ENCODE measurements at places on chromosomes 1 and 21. TPM values are rescaled to one million over a fixed set of nuclear protein-coding genes. Genes with fewer than 3 reads are reported as not detected.
A peak's percentile ranks its signal among the peaks of the same experiment; 100 is the strongest.

DNA sequence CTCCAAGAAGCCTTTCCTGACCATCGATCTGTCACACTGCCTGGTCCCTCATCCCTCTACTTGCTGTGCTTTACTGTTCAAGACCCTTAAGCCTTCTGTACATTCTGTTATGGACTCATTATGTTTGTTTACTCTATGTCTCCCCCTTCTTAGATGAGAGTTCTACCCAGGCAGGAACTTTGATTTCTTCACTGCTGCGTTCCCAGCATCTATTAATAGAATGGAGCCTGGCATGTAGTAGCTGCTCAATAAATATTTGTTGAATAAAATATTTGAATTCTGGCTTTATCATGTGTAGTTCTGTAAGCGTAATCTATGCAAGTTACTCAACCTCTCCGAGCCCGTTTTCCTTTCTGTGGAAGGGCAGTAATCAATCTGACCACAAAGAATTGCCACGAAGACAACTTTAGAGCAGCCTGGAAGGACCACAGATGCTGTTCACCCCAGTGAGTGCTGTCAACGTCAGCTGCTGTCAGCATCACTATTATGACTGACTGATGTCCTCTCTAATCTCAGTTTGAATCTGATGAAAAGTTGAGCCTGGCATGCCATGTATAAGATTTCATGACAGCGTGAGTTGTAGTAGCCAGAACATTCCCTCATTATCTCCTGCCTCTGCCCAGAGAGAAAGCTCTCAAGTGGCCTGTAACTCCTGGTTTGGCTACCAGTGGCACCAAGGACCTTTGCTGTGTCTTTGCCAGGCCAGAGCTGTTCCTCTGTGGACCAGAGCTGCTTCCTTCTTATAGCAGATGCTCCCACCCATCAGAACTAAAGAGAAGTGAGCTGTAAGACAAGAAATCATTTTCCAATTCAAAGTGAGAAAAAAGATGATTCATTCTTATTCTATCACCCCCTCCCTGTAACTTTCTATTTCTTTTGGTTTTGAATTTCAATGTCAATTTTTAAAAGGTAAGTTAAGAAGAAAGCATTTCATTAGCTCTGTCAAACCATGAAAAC is 94.5 kb downstream of the PRDM2 start:
- H3K4me1 ChIP-seq = peaks cover 23% of the 10 kb centered on the region
- no peak for DNase-seq
- H3K27ac ChIP-seq = no peak overlapping the region
- H3K4me3 ChIP-seq = no peak overlapping the region

LRRC7 gene
- total RNA-seq = not detected

INKA2 gene
- 2.8 TPM for total RNA-seq

GRCh38 chr1:198639671-198640143 is 867 bp downstream of the PTPRC start:
- peaks cover 53% of the 10 kb centered on the region for H3K36me3 ChIP-seq
- H3K4me3 ChIP-seq = peak overlapping the region; percentile 94
- H3K27ac ChIP-seq = peak overlapping the region; percentile 98
- H3K27me3 ChIP-seq = no peaks in the 10 kb centered on the region
- DNase-seq = no peak

DNA sequence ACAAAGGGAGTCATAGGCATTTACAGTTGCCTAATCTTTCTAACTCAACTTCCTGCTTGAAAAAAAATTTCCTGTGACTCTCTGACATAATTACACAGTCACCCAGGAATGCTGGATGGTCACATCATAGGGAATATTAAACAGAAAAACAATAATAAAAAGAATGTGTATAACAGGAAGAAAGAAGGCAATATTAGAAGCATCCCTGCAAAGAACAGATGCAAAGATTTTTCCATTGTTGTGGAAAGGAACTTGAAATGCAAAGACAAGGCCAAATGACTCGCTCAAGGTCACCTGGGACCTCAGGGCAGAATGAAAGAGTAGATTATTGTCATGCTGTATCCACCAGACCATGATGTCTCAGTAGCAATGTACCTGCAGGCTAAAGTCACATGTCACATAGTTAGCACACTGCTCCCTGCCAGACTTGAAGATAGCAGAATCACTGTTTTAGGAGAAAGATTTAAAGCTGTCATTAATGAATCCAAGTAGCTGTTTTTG is 184.3 kb downstream of the CYYR1 start:
- H3K27ac ChIP-seq = no peak overlapping the region
- no peaks in the 10 kb centered on the region for H3K27me3 ChIP-seq
- H3K4me3 ChIP-seq = no peak overlapping the region
- no peak for DNase-seq
- H3K4me1 ChIP-seq = no peaks in the 10 kb centered on the region
- no peaks in the 10 kb centered on the region for H3K36me3 ChIP-seq

TSPAN2 gene
- 3.4 TPM for total RNA-seq

DNA sequence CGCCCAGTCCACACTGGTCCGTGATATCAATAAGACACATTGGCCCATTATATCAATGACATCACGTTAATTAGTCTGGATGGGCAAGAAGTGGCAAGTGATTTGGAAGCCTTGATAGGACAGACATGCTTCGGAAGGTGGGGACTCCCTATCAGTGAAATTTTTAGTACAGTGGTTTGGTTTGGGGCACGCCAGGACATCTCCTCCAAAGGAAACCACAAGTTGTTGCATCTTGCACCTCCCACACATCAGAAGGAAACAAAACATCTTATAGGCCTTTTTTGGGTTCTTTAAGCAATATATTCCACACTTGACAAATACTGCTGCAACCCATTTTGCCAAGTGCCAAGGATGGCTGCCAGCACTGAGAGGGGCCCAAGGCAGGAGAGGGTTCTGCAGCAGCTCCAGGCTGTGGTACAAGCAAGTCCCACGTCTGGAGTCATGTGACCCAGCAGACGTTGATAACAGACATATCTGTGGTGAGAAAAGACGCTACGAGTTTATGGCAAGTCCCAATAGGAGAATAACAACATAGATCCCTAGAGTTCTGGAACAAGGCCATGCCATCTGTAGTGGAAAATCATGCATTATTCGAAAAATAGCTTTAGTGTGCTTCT is 95.3 kb upstream of the DISP3 start:
- peaks cover 37% of the 10 kb centered on the region for H3K27me3 ChIP-seq
- H3K4me3 ChIP-seq = no peak overlapping the region
- H3K36me3 ChIP-seq = no peaks in the 10 kb centered on the region
- H3K27ac ChIP-seq = no peak overlapping the region

DNA sequence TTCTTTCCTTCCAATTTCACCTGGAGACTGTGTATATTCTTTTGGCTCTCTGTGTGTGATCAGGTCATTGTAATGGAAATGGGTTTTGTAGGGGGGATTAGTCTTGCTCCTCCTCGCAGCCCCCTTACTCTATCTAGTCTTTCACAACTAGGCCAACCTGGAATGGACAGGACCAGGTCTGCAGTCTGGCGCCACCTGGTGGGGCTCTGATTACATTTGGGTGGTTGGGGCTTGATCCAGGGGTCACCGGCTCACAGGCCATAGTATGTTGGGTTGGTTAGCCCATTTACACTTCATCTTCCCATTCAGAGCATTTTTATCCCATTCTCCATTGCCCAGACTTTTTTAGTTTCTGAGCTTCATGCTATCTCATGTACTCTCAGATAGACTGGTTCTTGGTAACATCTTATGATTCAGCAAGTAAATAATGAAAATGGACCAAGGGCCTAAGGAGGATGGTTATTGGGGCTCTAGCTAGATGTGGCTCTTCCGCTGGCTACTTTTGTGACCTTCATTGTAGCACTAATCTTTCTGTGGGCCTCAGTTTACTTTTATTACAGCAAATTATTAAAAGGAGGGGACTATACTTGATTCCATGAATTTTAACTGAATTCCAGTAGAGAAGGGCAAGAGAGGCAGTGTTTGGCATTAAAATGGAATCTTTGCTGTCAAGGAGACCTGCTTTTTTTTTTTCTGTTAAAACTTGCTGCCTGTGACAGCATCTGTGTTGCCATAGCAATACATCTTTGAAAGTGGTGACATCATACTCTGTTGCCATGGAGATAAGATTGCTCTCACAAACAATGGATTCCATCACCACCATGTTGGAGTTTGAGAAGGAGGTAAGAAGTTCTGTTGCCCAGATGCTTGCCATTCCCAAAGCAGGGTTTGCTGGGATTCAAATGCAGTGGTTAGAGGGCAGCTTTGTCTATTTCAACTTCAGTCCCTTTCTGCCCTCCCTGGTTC is 150.1 kb downstream of the PLXNA2 start:
- no peaks in the 10 kb centered on the region for H3K4me1 ChIP-seq
- no peak overlapping the region for H3K27ac ChIP-seq
- H3K36me3 ChIP-seq = no peaks in the 10 kb centered on the region
- peak; percentile 59 for DNase-seq

DNA sequence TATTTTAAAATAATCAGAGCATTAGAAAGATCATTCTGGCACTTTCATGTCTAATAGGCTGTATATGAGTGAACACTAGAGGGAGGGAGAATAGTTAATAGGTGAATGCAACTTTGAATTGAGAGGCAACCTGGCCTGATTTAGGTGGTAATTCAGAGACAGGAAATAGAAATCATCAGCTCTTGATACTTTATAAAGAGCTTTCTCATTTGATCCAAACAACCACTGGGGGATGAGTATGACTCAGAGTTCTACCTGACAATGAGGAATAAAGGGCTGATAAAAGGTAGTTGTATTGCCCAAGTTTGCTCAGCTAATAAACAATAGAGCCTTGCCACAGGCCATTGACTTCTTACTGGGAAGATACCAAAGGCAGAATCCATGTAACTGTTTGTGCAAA is 5.2 kb upstream of the FAM89A start:
- no peaks in the 10 kb centered on the region for H3K36me3 ChIP-seq
- peaks cover 39% of the 10 kb centered on the region for H3K27me3 ChIP-seq
- H3K4me3 ChIP-seq = no peak overlapping the region
- DNase-seq = no peak
- H3K27ac ChIP-seq = no peak overlapping the region

CNIH3 gene
- 1.9 TPM for total RNA-seq

- H3K4me1 ChIP-seq = no peaks in the 10 kb centered on the region
- no peak overlapping the region for H3K4me3 ChIP-seq
- H3K36me3 ChIP-seq = no peaks in the 10 kb centered on the region
- DNase-seq = no peak
These were observed 423.0 kb upstream of the TMPRSS15 start for GRCh38 chr21:18826562-18826961.

DNA sequence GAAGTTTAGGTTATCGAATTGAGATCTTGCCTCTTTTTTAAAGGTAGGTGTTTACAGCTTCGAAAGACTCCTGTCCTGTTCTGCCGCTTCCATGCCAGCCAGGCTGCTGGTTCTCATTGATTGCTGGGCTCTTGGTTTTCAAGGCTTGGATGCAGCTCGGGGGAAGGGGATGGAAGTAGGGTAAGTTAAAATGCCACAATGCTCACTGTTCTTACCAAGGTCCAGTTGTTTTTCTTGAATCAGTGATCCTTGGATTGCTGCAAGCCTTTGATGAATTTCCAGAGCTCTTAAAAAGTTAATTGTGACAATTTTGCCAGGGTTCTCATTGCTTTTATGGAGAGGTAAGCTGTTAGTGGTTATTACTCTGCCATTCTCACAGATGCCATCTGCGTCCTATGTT is 74.9 kb downstream of the PCBP3 start:
- H3K27ac ChIP-seq = no peak overlapping the region
- peaks cover 21% of the 10 kb centered on the region for H3K27me3 ChIP-seq
- no peak overlapping the region for H3K4me3 ChIP-seq
- H3K36me3 ChIP-seq = peaks cover 2% of the 10 kb centered on the region
- no peak for DNase-seq

DNA sequence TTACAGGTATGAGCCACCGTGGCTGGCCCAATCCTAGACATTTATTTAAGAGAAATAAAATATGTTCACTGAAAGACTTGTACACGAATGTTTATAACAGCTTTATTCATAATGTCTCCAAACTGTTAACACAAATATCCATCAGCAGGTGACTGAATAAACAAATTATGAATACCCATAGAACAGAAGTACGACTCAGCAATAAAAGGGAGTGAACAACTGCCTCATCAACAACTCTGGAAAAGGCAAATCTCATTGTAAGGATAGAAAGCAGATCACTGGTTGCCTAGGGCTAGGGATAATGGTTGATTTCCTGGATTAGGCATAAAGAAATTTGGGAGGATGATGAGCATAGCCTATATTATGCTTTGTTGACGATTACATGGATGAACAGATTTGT is 41.7 kb downstream of the GABPA start:
- no peaks in the 10 kb centered on the region for H3K4me1 ChIP-seq
- DNase-seq = no peak
- peaks cover 3% of the 10 kb centered on the region for H3K36me3 ChIP-seq
- no peak overlapping the region for H3K4me3 ChIP-seq
- no peaks in the 10 kb centered on the region for H3K27me3 ChIP-seq

SELL gene
- total RNA-seq = 316 TPM

KRTAP12-3 gene
- not detected for total RNA-seq

- H3K27ac ChIP-seq = no peak overlapping the region
- peaks cover 9% of the 10 kb centered on the region for H3K27me3 ChIP-seq
- no peaks in the 10 kb centered on the region for H3K36me3 ChIP-seq
- no peak overlapping the region for H3K4me3 ChIP-seq
- DNase-seq = no peak
- H3K4me1 ChIP-seq = peaks cover 11% of the 10 kb centered on the region
These were observed 23.4 kb downstream of the BCAR3 start for GRCh38 chr1:93658188-93658587.

DNA sequence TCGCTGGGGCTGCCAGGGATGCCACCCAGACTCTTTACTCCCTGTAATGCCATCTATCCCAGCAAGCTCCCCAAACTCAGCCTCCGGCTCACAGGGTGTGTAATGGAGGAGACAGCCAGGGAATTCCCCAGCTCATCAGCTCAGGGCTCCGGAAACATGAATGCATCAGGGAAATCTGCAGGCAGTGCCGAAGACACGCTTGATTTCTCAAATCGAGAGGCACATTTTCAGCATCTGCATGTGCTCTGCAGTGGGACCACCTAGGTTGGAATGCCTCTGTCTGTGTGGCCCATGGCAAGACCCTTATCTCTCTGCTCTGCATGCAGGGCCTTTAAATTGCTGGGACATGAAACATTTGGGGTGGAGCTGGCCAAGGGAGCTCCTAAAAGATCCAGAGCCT is 170.1 kb downstream of the TRABD2B start:
- no peaks in the 10 kb centered on the region for H3K36me3 ChIP-seq
- DNase-seq = no peak
- H3K4me3 ChIP-seq = no peak overlapping the region

SPRR2B gene
- total RNA-seq = not detected

- peaks cover 38% of the 10 kb centered on the region for H3K4me1 ChIP-seq
- peaks cover 4% of the 10 kb centered on the region for H3K36me3 ChIP-seq
- peak overlapping the region; percentile 62 for H3K27ac ChIP-seq
- H3K4me3 ChIP-seq = peak overlapping the region; percentile 2
These were observed 15.2 kb downstream of the SLC27A3 start for GRCh38 chr1:153790313-153790965.

All from activated CD4-positive, alpha-beta memory T cell treated with anti-CD3 and anti-CD28 coated beads, Interleukin-2, amount 10 ng/mL, durations not matched to agents 7 days and 5 days (primary cell).